ENCODE measurements at places on chromosomes 1 and 21.

GRCh38 chr1:185441605-185442004, 124.6 kb upstream of the IVNS1ABP start:
- no peaks in the 10 kb centered on the region for H3K36me3 ChIP-seq
- no peaks in the 10 kb centered on the region for H3K27me3 ChIP-seq
- DNase-seq, result no peak
- no peak overlapping the region for H3K27ac ChIP-seq

GRCh38 chr1:230423261-230423660, 2.9 kb downstream of the PGBD5 start:
- H3K36me3 ChIP-seq, result no peaks in the 10 kb centered on the region
- H3K27me3 ChIP-seq, result 0 out of 2 replicates have a peak, but pooled peaks cover 4% of the 10 kb centered on the region
- no peak overlapping the region for H3K4me3 ChIP-seq
- DNase-seq, result no peak
- H3K4me1 ChIP-seq, result no peaks in the 10 kb centered on the region
- H3K27ac ChIP-seq, result no peak overlapping the region

- H3K4me1 ChIP-seq, result peaks cover 16% of the 10 kb centered on the region
- H3K27me3 ChIP-seq, result peaks cover 50% of the 10 kb centered on the region
- H3K4me3 ChIP-seq, result no peak overlapping the region
- no peak for DNase-seq
- no peaks in the 10 kb centered on the region for H3K36me3 ChIP-seq
Measured at GRCh38 chr1:156708218-156708661, 2.9 kb upstream of the CRABP2 start.

DNA sequence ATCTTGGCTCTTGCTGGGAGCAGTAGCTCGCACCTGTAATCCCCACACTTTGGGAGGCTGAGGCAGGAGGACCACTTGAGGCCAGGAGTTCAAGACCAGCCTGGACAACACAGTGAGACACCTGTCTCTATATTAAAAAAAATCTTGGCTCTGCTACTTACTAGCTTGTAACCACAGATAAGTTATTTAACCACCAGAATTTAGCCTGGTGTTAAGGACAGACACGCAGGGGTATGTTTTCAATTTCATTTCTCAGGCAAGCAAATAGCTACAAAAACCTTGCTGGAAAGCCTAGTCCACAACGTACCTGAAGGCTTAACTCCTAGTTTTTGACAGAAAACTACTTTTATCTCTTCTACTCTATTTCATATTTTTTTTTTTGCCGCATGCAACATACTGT, 24.8 kb upstream of the GFI1 start:
- peak; percentile 84 for DNase-seq
- peak overlapping the region; percentile 68 for H3K27ac ChIP-seq
- H3K4me1 ChIP-seq, result peaks cover 13% of the 10 kb centered on the region

GRCh38 chr1:91502672-91503184, 2.1 kb downstream of the CDC7 start:
- peaks cover 27% of the 10 kb centered on the region for H3K4me1 ChIP-seq
- DNase-seq, result no peak
- no peaks in the 10 kb centered on the region for H3K36me3 ChIP-seq
- no peak overlapping the region for H3K27ac ChIP-seq
- H3K27me3 ChIP-seq, result no peaks in the 10 kb centered on the region
- H3K4me3 ChIP-seq, result no peak overlapping the region

- no peaks in the 10 kb centered on the region for H3K4me1 ChIP-seq
- DNase-seq, result no peak
- no peaks in the 10 kb centered on the region for H3K36me3 ChIP-seq
- no peak overlapping the region for H3K27ac ChIP-seq
- H3K4me3 ChIP-seq, result no peak overlapping the region
Measured at GRCh38 chr1:30847358-30847972, 61.1 kb downstream of the SDC3 start.

- H3K4me1 ChIP-seq, result no peaks in the 10 kb centered on the region
- no peak overlapping the region for H3K27ac ChIP-seq
- no peak for DNase-seq
Measured at GRCh38 chr1:69613414-69613813, 45.7 kb downstream of the LRRC7 start.

DNA sequence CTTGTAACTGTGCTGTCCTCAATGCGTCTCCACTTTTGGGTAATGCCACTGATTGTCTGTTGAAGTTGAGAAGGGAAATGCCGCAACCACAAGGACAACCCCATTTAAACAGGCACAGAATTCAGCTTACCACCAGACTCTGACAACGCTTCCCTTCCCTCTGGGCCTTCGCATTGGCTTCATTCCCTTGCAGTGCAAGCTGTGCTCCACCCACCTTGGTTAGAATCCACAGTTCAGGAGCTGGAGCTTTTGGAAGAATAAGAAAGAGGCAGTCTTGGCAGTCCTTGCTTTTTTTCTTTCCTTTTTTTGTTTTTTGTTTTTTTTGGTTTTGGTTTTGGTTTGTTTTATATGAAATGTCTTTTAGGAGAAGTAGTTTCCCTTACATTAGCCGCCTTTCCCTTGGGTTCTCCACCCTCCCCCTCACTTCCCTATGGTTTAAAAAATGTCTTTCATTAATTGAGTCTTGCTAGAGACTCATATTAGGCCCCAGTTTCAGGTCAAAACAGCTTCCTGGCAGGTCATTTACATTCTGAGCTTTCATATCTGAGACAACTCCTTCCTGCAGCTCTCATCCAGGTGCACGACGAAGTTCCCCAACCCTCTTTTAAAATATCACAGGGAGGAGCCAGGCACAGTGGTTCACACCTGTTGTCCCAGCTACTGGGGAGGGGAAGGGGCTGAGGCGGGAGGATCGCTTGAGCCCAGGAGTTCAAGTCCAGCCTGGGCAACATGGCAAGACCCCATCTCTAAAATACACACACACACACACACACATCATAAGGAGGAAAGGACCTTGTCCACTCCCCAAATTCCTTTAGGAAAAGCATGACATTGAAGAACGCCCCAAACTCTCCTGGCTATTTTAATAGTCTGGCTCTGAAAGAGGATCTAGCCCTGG, 20.7 kb upstream of the LAX1 start:
- peak; percentile 95 for DNase-seq
- H3K4me3 ChIP-seq, result peak overlapping the region; percentile 32
- peak overlapping the region; percentile 86 for H3K27ac ChIP-seq
- no peaks in the 10 kb centered on the region for H3K27me3 ChIP-seq
- H3K36me3 ChIP-seq, result 0 out of 2 replicates have a peak, but pooled peaks cover 3% of the 10 kb centered on the region
- peaks cover 33% of the 10 kb centered on the region for H3K4me1 ChIP-seq

DNA sequence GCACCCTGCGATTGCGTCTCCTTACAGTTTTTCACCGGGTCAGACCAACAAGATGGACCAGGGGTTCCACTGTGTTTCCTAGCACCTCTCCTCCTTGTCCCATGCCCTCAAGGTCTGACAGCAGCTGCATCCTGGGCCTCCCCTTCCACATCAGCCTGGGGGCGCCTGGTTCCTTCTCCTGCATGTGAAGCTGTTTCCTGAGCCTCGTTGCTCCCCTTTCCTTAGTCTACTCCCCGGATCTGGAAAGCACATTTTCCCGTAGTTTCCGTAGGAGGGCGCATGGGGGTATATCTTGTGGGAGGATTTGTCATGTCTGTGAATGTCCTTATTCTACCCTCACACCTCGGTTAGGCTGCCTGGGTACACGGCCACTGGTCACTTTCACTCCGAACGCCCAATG, 6.1 kb downstream of the PRDM15 start:
- no peak for DNase-seq
- no peak overlapping the region for H3K4me3 ChIP-seq
- H3K4me1 ChIP-seq, result peaks cover 23% of the 10 kb centered on the region
- H3K27ac ChIP-seq, result no peak overlapping the region

- no peak overlapping the region for H3K27ac ChIP-seq
- H3K27me3 ChIP-seq, result no peaks in the 10 kb centered on the region
- no peaks in the 10 kb centered on the region for H3K36me3 ChIP-seq
Measured at GRCh38 chr21:14942801-14943490, 121.9 kb downstream of the NRIP1 start.

DNA sequence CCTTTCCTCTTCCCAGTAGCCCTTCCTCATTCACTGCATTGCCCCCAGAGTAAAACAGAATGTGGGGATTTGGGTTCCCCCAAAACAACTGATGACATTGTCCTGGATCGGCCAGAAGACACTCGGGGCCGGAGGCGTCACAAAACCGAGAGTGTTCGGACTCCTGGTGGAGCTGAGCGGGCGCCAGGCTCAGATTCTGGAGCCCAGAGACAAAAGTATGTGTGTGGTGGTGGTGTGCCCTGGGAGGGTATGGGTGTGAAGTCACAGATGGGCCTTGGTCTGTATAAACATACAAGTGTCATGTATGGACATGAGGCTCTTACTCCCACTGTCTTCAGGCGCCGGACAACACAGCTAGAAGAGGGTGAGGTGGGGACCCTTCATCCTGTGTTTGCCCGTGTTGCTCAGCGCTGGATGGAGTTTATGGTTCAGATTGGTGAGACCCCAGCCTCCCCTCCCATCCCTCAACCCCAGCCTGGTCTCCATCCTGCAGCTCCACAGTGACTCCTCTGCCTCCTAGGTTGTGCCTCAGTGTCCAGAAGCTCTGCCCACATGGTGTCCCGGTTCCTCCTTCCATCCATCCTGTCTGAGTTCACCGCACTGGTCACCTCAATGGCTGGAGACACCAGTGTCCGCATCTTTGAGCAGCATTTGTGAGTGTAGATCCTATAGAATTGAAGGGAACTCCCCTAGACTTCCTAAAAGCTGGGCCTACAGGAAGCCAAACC, 12.4 kb downstream of the HYI start:
- H3K27me3 ChIP-seq, result no peaks in the 10 kb centered on the region
- no peak overlapping the region for H3K4me3 ChIP-seq
- no peak for DNase-seq
- no peak overlapping the region for H3K27ac ChIP-seq
- no peaks in the 10 kb centered on the region for H3K36me3 ChIP-seq

DNA sequence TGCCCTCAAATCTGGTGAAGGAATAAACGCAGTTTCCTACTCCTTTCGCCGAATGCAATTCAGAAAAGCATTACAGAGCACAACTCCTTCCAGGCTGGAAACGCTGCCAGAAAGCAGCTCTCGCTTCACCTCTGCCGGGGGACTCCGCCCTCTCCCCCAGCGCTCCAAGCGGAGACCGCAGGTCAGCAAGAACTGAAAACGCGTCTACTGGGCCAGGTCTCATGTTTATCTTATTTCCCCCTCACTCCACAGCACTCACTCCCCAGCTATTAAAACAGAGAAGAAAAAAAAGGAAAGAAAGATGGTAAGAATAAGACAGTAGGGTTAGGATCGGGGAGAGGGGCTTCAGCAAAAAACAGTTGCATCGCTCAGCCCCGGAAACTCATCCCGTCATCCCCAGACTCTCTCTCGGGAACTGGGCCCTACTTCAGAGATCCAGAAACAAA, 833 bp upstream of the RCOR3 start:
- H3K36me3 ChIP-seq, result no peaks in the 10 kb centered on the region
- peak overlapping the region; percentile 81 for H3K4me3 ChIP-seq
- H3K4me1 ChIP-seq, result peaks cover 10% of the 10 kb centered on the region
- no peaks in the 10 kb centered on the region for H3K27me3 ChIP-seq
- peak overlapping the region; percentile 96 for H3K27ac ChIP-seq
- DNase-seq, result peak; percentile 94

DNA sequence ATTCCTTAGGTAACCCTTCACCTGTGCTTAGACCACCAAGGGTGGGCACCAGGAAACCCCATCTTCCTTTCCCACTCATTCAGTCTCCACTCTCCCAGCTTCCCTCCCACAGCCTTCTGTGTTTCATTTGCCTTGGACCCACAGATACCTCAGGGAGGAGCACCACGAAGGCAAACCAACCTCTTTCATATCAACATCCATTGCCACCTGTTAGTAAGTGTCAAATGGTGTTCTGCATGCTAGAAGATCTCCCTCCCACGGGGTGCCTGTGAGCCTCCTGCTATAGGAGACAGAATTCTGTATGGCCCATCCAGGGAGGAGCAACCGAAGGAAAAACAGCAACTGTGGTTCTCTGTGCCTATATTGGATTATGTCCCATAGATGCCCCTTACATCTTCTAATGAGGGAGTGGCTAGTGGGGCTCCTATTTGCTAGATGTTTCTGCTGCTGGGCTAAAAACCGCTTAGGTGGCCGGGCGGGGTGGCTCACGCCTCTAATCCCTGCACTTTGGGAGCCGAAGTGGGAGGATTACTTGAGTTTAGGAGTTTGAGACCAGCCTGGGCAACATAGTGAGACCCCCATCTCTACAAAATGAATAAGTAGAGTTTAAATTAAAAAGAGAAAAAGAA, 25.6 kb upstream of the SCCPDH start:
- no peaks in the 10 kb centered on the region for H3K27me3 ChIP-seq
- H3K4me1 ChIP-seq, result peaks cover 6% of the 10 kb centered on the region
- peak overlapping the region; percentile 40 for H3K27ac ChIP-seq
- DNase-seq, result no peak
- no peaks in the 10 kb centered on the region for H3K36me3 ChIP-seq

GRCh38 chr1:244353551-244354091, 98.1 kb downstream of the ADSS2 start:
- H3K4me1 ChIP-seq, result peaks cover 6% of the 10 kb centered on the region
- no peaks in the 10 kb centered on the region for H3K36me3 ChIP-seq
- no peak overlapping the region for H3K27ac ChIP-seq
- H3K4me3 ChIP-seq, result no peak overlapping the region
- H3K27me3 ChIP-seq, result no peaks in the 10 kb centered on the region

GRCh38 chr1:182229451-182229850, 162.1 kb downstream of the GLUL start:
- H3K4me1 ChIP-seq, result no peaks in the 10 kb centered on the region
- H3K36me3 ChIP-seq, result no peaks in the 10 kb centered on the region
- H3K27me3 ChIP-seq, result no peaks in the 10 kb centered on the region
- no peak for DNase-seq

GRCh38 chr1:95133687-95134086, 16.5 kb downstream of the TLCD4 start:
- no peaks in the 10 kb centered on the region for H3K36me3 ChIP-seq
- no peak for DNase-seq
- no peak overlapping the region for H3K4me3 ChIP-seq

DNA sequence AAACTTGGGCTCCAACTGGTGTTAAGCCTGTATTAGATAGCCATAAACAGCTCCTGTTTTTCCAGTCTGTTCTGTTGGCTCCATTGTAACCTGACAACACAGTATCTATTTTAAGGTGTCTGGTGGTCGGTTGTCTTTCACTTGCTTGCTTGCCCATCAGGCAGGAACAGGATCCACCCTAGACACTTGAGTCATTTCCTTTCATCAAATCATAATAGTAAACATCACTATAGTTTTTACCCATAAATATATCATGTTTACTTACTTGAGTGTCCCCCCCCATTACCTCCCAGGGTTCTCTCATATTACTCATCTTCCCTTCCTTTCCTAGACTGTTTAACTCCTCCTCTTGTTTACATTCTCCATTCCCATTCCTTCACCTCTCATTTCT, 2.9 kb downstream of the DDI2 start:
- no peak overlapping the region for H3K4me3 ChIP-seq
- no peak overlapping the region for H3K27ac ChIP-seq
- 0 out of 2 replicates have a peak, but pooled peaks cover 2% of the 10 kb centered on the region for H3K36me3 ChIP-seq
- no peak for DNase-seq
- peaks cover 7% of the 10 kb centered on the region for H3K4me1 ChIP-seq

- H3K27ac ChIP-seq, result no peak overlapping the region
- H3K4me3 ChIP-seq, result no peak overlapping the region
- H3K27me3 ChIP-seq, result no peaks in the 10 kb centered on the region
- H3K36me3 ChIP-seq, result no peaks in the 10 kb centered on the region
Measured at GRCh38 chr1:38512789-38513188, 346.8 kb downstream of the RRAGC start.

- no peak for DNase-seq
- no peak overlapping the region for H3K4me3 ChIP-seq
- no peaks in the 10 kb centered on the region for H3K27me3 ChIP-seq
- no peak overlapping the region for H3K27ac ChIP-seq
- H3K4me1 ChIP-seq, result no peaks in the 10 kb centered on the region
Measured at GRCh38 chr21:32070676-32071330, 198.0 kb downstream of the HUNK start.

GRCh38 chr1:7320661-7321060, 450.4 kb upstream of the VAMP3 start:
- H3K27ac ChIP-seq, result no peak overlapping the region
- peaks cover 88% of the 10 kb centered on the region for H3K27me3 ChIP-seq
- DNase-seq, result no peak
- H3K36me3 ChIP-seq, result no peaks in the 10 kb centered on the region
- no peak overlapping the region for H3K4me3 ChIP-seq
